ENCODE measurements at places on chromosomes 12 and 14.
A peak's percentile ranks its signal among the peaks of the same experiment; 100 is the strongest.

GRCh38 chr12:76871742-76872141, 7.1 kb downstream of the CSRP2 start:
- no peak for DNase-seq

GRCh38 chr12:47079468-47079980, at the start of the genes AMIGO2 and PCED1B:
Gene AMIGO2 (minus strand): TSS chr12:47079959. CDS start chr12:47079002, 957 bp downstream.
Gene PCED1B (plus strand): TSS chr12:47079621. CDS start chr12:47235064, 155,443 bp downstream.
- peak; percentile 44 for DNase-seq

DNA sequence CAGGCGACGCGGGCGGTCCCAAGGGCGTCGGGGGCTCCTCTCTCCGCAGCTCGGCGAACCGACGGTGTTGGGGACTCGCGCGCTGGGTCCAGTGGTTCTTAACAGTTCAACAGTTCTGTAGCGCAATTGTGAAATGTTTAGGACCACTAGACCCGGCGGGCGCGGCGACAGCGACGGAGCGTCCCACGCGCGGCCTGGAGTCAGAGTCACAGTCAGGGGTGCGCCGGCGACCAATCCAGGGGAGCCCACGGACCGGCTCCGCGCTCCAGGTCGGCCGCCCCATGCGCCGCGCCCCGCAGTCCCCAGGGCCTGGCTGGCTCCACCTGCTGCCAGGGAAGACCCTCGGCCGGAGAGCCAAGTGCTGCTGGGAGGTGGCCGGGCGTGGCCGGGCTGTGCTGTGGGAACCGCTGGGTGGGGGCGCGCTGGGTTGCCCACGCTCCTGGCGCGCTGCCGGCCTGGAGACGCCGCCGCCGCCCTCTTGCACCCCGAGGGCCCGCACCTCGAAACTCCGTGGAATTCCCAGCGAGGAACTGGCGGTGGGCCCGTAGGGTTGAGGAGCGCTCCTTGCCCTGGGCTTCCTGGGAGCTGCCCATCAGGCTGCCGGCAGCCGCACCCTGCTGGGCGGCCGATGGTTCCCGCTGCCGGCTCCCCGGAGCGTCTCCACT, 20.9 kb upstream of the KIF26A start:
- DNase-seq = peak; percentile 20

- no peak for DNase-seq
Measured at GRCh38 chr14:99118946-99119345, 153.1 kb downstream of the BCL11B start.

GRCh38 chr14:74905595-74906142, 17.4 kb downstream of the RPS6KL1 start:
- peak; percentile 66 for DNase-seq

DNA sequence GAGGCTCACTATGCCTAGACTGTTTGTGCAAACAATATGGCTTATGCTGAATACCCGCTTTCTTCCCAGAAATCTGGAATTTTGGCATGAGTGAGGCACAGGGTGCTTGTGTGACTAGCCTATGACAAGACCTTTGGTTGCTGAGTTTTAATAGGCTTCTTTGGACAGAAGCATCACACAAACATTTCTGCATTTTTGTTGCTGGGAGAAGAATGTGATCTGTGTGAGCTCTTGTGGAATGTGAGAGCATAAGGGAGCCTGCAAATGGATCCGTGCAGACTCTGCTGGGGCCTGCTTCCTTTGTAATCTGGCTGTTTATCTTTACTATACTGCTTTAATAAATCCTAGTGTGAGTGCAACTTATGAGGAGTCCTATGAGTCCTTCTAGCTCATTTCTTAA, 83.0 kb upstream of the ZDHHC17 start:
- DNase-seq = no peak

GRCh38 chr12:112577473-112578329, 159.0 kb downstream of the PTPN11 start:
- DNase-seq = no peak

DNA sequence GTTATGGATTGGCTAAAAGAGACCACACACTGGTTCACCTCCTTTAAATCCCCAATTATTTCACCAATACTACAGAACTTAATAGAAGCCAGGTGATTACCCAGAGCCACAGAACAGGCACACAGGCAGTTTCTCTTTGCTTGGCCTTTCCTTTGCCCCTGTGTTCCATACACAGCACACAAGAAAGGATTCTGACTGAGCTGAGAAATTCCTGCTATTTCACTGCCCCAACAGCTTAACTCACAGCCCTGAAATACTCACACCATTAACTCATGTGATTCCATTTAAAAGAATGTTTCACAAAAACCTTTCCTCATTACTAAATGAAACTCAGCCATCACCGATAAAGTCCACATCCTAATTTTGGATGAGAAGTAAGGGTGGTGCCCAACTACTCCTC, 133.6 kb downstream of the MED13L start:
- DNase-seq = peak; percentile 45

DNA sequence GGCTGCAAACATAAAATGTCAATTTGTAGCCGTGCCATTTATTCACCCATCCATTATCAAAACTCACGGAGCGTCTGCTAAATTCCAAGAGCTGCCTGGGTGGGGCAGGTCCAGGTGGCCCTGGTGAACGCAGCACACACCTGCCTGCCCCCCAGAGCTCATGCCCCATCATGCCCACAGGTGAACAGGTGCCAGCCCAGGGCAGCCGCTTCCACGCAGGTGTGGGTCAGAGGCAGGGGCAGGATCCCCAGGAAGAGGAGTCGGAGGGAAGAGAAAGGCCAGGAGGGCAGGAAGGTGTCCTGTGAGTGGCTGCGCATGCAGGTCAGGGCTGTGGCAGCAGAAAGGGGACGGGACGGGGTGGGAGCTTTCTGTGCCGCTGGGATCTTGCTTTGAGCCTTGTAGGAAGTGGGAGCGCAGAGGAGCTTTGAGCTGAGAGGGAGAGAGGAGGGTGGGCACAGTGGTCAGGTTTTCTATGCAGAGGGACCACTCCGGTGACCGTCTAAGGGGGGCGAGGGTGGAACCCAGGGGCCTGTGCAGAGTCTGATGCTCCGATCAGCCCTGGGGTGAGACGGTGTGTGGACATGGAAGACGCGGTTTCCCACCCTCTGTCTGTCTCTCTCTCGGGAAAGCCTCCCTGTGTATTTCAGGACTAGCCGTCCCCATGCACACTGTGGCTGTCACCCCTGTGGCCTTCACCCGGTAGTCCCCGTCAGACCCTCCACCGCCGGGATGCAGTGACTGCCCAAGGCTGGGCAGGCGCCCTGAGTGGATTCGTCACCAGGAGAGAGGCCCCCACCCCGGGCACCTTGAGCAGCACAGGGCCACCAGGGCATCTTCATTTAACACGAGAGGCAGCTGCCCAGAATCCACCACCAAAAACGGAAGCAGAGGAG, 26.7 kb downstream of the GALNT9 start:
- no peak for DNase-seq

GRCh38 chr14:75723716-75724115, 62.7 kb downstream of the TTLL5 start:
- DNase-seq = no peak

GRCh38 chr14:59492384-59492783, 8.1 kb downstream of the JKAMP start:
- no peak for DNase-seq

DNA sequence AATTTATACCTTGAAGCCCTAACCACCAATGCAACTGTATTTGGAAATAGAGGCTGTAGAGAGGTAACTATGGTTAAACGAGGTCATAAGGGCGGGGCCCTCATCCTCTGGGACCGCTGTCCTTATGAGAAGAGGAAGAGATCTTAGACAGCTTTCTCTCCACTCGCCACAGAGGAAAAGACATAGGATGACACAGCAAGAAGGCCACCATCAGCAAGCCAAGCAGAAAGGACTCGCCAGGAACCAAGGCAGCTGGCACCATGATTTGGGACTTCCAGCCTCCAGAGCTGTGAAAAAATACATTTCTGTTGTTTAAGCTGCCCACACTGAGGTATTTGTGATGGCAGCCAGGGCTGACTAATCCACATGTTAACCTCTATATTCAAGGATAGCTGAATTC, 30.4 kb upstream of the BCAT1 start:
- no peak for DNase-seq

GRCh38 chr14:75229661-75230139, 48.9 kb upstream of the FOS start:
- no peak for DNase-seq

DNA sequence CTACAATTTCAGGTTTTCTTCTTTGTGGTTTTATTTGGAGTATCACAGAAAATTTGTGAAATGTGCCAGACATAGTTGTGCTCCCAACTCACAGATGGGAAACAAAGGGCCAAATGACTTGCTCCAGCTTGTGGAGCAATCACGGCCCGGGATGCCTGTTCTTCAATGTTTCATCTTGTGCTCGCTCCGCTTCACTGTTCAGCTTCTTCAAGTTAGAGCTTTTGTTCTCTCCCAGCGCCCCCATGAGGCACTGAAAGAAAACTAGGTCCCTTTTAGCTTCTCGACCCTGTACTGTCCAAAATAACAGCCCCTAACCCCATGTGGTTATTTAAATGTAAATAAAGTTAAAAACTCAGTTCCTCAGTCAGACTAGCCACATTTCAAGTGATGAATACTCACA, 187.9 kb upstream of the STXBP6 start:
- DNase-seq = no peak

- DNase-seq = no peak
Measured at GRCh38 chr12:89817501-89818226, 109.0 kb upstream of the ATP2B1 start.

- DNase-seq = no peak
Measured at GRCh38 chr12:131671871-131672270, 39.0 kb upstream of the SFSWAP start.

- peak; percentile 59 for DNase-seq
Measured at GRCh38 chr14:70045844-70046535, 142.8 kb downstream of the SLC8A3 start.

- DNase-seq = no peak
Measured at GRCh38 chr12:38157933-38158401, 158.6 kb upstream of the ALG10B start.

- no peak for DNase-seq
Measured at GRCh38 chr12:68638721-68639395, 28.2 kb downstream of the RAP1B start.

GRCh38 chr14:89330236-89331002, 86.6 kb downstream of the FOXN3 start:
- DNase-seq = no peak

- DNase-seq = no peak
Measured at GRCh38 chr14:71232506-71232905, 325.2 kb downstream of the PCNX1 start.

- DNase-seq = peak; percentile 68
Measured at GRCh38 chr14:63388766-63389431, 70.2 kb upstream of the GPHB5 start.

- no peak for DNase-seq
Measured at GRCh38 chr14:98070536-98070935, 1201.5 kb downstream of the BCL11B start.

DNA sequence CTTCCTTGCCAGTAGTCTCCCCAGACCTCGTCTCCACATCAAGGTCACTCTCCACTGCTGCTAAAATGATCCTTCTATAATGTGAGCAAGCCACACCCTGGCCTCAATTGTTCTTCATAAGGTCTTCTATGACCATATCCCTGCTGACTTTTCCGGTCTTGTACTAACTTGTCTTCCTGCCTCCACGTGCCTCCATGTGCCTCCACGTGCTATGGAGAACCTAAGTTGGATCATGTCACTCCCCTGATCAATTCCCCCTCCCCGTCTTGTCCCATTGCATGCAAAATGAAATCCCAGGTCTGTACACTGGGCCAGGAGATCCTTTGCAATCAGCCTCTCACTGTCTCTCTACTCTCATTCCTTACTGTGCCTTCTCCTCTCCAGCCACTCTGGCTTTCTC, 110.6 kb downstream of the TTC8 start:
- no peak for DNase-seq

DNA sequence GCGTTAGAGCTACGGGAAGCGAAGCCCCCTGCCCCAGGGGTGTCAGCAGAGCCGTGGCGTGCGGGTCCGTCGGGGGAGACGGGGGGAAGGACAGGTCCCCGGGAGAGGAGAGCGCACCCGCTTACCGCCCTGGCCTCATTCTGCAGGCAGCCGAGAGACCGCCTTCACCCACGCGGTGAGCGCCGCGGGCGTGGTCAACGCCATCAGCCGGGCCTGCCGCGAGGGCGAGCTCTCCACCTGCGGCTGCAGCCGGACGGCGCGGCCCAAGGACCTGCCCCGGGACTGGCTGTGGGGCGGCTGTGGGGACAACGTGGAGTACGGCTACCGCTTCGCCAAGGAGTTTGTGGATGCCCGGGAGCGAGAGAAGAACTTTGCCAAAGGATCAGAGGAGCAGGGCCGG, 10.5 kb downstream of the WNT5B start:
- no peak for DNase-seq

- peak; percentile 27 for DNase-seq
Measured at GRCh38 chr12:110270125-110270962, 10.7 kb upstream of the ATP2A2 start.

DNA sequence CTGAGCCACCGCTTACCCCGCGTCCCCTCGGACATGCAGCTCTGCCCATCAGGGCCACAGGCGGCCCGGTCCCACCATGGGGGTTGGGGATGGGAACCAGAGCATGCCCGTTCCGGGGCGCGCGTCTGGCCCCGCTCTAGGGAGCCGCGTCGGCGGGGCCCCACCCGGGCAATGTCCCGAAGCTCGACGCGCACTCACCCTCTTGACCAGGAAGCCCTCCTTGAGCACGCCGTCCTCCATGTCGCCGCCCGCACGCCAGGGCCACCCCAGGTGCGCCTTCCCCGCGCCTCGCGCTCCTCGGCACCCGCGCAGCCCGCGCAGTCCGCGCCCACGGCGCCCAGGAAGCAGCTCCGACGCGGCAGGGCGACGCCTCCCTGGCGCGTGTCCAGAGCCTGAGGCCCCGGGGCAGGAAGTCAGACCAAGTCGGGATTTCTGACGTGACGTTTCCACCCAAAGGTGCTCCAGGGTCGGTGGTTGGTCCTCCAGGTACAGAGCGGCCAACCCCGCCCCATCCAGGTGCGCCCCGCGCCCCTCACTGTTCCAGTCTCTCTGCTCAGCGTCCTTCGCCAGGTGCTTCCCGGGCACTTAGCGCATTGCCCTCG, at the start of gene PLEK2:
PLEK2 (minus strand) TSS at position 346 of the 602 bp plus-strand sequence; CDS start at position 240, 106 bp downstream.
- DNase-seq = no peak

GRCh38 chr14:105168979-105169507, 467 bp upstream of the JAG2 start:
- DNase-seq = peak; percentile 36

DNA sequence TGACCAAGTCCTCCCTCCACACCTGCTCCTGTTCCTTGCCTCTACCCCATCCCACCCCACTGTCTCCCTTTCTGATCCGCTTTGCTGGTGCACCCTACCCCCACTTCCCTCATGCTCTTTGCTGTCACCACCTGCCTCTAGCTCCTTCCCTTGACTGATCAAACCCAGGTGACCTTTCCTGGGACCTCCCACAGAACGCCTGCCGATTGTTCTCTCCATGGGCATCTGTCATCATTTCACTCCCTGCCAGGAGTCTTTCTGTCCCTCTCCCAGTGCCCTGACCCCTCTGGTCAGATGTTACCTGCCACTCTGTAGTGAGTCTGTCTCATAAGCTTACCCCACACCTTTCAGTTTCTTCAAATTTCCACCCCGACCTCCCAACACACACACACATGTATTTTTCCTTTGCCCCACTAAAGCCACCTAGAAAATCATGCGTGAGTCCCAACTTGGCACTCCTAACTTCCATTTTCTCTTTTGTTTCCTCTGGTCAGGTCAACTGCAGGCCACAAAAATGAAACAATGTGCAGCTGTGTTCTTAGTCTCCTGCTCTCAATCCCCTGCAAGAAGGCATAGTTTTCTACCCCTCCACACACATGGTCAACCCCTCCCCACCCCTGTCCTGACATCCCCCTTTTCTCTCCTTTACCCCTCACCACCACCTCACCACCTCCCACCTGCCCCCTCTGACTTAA, 229.8 kb downstream of the DPF3 start:
- DNase-seq = no peak

Measured in common myeloid progenitor, CD34-positive (primary cell).